Activated gamma-delta T cell treated with anti-CD3 and anti-CD28 coated beads, Interleukin-2, amount 50 U/mL, for 16 hours (primary cell): ENCODE measurements at places on chromosomes 12 and 14.

DNA sequence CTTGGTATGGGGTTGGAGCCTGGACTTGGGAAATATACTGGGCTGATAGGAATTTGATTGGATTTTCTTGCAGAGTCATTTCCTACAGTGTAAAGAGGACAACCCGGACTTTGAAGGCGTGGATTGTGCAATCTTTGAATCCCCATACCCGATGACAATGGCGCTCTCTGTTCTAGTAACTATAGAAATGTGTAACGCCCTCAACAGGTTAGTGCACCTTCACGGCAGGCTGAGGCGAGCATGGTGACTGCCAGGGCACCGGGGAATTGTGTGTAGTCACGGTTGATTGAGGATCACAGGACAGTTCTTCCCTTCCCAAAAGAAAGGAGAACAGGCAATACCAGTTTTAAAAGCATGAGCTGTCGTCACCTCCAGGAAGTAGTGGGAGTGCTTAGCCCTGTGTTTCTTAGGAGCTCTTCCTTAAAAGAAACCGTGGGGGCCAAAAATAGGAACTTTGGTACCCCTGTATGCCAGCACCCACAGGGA lies 58.3 kb downstream of the ANAPC7 start:
- DNase-seq = no peak

DNA sequence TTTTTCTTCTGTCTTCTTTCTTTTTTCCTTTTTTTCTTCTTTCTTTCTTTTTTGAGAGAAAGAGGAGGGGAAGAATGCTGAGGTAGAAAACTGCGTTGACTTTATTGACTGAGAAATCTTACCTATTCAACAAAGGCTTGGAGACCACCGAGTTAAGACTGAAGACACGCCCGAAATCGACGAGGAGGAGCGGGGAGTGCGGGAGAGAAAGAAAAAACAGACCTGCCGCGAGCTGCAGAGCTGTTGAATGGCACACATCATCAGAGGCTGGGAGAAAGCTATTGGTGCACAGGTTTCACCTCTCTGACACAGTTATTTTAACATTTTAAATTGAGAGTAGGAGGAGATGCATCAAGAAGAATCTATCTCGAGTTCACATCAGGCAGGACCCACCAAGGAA lies 5.1 kb downstream of the ASCL1 start:
- no peak for DNase-seq

GRCh38 chr14:89684139-89684538 lies 267.1 kb upstream of the FOXN3 start:
- no peak for DNase-seq

DNA sequence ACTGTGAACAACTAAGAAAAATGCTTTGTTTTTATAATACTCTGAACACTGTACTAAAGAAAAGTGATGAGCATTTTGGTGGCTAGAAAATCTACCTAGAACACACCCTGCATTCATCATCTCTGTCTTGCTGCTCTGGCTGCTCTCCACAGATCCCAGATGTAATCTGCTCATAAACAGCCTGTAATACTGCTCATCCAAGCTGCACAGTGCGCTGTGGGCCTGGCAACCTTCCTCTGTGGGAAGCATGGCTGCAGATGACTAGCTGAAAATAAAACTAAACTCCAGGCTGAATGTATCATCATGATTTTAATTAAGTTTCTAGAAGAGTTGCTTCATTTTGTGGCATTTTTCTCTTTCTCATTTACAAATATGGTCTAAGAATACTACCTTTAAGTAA lies 200.7 kb downstream of the SLC2A13 start:
- DNase-seq = no peak

- no peak for DNase-seq
Measured at GRCh38 chr12:124370851-124371250, 76.0 kb downstream of the RFLNA start.

- no peak for DNase-seq
Measured at GRCh38 chr12:106964526-106964925, 8.8 kb downstream of the TMEM263 start.

DNA sequence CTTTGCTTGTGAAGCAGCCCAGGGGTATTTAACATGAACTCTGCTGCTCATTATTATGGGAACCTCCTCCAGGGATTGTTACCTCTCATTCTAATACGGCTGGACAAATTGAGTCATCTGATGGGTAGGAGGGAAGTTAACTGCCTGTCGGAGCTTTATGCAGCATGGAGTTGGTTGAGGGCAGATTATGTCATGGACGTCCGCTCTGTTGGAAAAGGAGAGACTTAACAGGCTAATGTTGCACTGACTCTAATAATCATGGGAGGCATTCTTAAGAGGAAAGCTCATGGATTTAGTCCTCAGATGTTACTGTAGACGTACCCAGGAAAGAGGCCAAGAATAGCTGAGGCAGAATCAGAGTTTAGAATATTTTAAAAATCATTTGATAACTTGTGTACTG lies 9.9 kb downstream of the POP5 start:
- no peak for DNase-seq

DNA sequence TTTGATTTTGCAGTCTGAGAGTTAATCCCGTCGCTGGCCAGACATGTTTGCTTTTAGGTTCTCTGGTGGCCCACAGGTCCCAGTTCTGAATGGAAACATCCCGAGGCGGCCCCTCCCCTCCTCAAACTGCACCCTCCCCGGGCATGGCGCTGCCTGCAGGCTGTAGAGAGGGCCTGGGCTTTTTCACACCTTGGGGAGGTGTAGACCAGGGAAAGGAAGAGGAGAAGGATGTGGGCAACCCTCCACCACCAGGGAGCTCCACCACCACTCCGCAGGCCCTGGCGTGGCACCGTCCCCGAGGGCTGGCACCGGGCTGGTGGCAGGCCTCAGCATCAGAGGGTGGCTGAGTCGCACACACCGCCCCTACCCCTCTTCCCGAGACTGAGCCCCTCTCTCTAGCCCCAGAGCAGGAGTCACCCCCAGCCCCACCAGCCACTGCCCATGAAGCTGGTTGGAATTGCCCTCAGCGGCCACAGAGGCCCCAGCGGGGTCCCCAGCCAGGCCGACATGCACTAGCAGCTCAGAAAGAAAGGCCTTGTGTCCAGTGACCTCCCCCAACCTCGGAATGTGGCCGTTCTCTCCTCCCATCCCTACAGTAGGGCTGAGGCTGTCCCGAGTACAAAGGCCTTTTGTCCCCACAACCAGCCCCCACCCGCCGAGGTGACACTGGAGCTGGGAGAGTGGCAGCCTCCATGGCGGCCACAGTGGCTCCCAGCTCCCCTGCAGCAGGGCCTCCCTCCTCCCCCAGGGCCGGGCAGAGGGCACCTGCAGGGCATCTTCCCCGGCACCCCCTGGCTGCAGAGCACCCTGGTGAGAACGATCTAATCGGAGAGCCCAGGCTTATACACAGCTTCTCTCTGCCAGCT lies 23.5 kb upstream of the INF2 start:
- DNase-seq = peak; percentile 28

DNA sequence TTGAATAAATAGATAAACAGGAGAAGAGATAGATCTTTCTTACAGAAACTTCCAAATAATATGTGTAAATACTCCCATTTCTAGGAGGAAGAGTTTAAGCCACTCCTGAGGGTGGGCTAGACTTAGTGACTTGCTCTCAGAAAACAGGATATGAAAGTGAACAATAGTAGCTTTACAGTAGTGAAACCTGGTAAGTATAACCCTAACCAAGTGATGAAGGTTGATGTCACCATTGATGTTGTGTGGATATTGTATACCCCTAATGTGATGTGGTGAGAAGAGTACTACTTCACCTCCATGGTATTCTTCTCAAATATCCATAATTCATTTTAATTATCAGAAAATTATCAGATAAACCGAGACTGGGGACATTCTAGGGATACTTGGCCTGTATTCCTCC lies 20.9 kb downstream of the AKAP6 start:
- DNase-seq = no peak

DNA sequence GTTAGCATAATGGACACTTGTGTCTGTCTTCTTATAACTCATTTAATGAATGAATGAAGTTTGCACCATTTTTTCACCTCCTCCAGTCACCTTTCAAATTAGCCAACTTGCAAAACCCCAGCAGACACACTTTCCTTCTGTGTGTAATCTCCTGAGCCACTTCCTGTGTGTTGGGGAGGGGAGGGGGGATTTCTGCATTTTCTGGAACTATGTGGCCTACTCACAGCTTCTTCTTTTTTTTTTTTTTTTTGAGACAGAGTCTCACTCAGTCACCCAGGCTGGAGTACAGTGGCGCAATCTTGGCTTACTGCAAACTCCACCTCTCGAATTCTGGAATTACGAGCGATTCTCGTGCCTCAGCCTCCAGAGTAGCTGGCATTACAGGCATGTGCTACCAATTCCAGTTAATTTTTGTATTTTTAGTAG lies 4.1 kb upstream of the SERPINA1 start:
- no peak for DNase-seq

DNA sequence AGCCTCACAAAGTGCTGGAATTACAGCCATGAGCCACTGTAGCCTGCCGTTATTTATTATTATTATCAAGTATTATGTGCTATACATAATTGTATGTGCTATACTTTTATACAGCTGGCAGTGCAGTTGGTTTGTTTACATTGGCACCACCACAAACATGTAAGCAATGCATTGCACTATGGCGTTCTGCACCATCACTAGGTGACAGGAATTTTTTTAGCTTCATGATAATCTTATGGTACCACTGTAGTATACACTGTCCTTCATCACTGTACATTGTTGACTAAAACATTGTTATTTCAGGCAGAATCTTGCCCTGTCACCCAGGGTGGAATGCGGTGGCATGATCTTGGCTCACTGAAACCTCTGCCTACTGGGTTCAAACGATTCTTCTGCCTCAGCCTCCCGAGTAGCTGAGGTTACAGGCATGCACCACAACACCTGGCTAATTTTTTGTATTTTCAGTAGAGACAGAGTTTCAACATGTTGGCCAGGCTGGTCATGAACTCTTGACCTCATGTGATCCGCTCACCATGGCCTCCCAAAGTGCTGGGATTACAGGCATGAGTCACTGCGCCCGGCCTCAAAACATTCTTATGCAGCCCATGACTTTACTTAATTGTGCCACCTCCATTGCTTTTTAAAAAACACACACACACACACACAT lies 17.1 kb downstream of the MRPL42 start:
- DNase-seq = no peak

- no peak for DNase-seq
Measured at GRCh38 chr14:103442288-103442687, 57.1 kb downstream of the MARK3 start.

DNA sequence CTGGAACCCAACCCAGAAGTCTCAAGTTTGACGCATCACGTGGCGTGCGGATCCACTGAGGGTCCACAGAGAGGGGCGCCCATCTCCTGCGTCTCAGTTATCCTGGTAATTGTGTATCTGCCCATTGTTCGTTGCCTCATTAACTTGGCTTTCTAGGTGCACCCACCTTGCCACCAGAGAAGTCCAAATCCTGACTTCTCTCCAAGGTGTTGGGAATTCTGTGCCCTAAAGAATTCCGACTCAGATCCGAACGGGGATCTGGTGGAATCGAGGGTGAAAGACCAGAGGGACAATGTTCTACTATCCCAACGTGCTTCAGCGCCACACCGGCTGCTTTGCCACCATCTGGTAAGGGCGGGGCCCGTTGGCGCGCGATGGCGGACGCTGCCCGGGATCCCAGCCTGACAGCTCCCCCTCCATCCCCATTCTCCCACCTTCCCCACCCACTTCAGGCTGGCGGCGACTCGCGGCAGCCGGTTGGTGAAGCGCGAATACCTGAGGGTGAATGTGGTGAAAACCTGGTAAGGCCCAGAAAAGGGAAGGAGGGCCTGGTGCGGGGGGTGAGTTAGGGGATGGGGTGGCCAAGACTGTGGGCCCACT lies 481 bp downstream of the REC8 start:
- DNase-seq = no peak

GRCh38 chr12:69821456-69822159 lies 3.4 kb upstream of the MYRFL start:
- no peak for DNase-seq

GRCh38 chr14:61934385-61934784 lies 172.2 kb downstream of the SNAPC1 start:
- no peak for DNase-seq

- DNase-seq = no peak
Measured at GRCh38 chr12:116577154-116577561, 18.0 kb downstream of the MAP1LC3B2 start.

- DNase-seq = no peak
Measured at GRCh38 chr14:90717916-90718315, 98.3 kb downstream of the TTC7B start.

GRCh38 chr14:75439989-75440388 lies 12.2 kb downstream of the JDP2 start:
- no peak for DNase-seq
